ENCODE measurements at places on chromosomes 3 and 15.

- DNase-seq: no peak
Measured at GRCh38 chr3:38247366-38248035, 18.1 kb upstream of the SLC22A13 start.

- peak; percentile 91 for DNase-seq
Measured at GRCh38 chr15:39623529-39623931, 42.7 kb downstream of the THBS1 start.

DNA sequence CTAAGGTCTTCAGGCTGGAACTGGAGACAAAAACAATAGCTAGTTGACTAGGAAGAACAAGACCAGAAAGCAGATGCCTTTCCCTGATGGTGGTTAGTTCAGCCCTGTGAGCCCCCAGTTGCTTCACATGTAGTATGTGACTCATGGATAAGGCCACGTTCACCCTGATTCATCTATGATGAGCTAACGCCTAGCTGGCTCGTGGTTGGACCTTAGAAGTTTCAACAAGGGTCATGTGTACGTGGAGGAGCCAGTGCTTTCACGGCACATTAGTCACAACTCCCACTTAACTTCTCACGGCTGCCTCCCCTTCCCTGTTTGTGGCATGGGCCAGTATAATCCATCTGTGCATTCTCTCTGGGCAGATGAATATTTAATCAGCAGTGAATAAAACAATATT, 20.6 kb downstream of the COL8A1 start:
- DNase-seq: no peak

GRCh38 chr3:71563827-71564226, 19.7 kb downstream of the FOXP1 start:
- no peak for DNase-seq

DNA sequence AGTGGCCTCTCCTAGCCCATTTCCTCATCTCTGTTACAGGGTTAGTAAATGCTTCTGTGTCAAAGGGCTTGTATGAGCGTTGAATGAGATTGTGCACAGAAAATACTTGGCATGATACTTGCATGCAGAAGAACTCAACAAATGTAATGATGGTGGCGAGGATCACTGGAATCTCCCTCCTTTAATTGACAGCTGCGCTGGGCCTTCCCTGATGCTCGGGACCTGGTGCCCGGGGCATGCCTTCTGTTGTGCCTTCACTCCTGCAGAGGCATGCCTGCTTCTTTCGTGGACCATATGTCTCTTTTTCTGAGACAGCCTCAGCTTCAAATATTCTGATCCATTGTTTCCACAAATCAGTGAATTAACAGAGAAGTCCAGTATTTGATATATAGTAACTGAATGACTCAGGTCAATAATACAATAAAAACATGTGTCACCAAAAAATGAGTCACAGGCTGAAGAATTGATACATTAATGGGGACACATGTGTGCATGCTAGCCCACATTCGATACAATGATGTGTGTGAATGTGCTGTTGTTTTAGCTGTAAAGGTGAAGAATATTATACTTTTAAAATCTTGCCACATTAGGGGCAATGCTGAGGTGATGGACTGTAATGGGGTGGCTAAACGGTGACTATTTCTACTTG, 243.3 kb upstream of the TBL1XR1 start:
- no peak for DNase-seq

DNA sequence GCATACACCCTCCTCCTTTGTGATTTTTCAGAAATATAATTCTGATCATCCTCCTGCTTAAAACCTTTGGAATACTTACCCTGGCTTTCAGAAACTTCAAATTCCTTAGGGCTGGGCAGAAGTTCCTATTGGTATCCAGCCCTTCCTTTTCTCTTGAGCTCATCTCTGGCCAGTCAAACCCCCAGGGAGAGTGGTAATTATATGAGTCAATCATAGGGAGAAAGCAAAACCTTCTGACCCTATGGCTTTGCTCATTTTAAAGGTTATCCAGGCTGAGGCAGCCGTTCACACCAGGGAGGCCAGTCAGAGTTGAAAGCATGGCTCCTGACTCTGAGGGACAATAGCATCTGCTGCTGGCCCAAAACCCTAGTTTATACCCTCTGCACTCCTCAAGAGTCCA, 23.9 kb upstream of the CTNNB1 start:
- DNase-seq: no peak

DNA sequence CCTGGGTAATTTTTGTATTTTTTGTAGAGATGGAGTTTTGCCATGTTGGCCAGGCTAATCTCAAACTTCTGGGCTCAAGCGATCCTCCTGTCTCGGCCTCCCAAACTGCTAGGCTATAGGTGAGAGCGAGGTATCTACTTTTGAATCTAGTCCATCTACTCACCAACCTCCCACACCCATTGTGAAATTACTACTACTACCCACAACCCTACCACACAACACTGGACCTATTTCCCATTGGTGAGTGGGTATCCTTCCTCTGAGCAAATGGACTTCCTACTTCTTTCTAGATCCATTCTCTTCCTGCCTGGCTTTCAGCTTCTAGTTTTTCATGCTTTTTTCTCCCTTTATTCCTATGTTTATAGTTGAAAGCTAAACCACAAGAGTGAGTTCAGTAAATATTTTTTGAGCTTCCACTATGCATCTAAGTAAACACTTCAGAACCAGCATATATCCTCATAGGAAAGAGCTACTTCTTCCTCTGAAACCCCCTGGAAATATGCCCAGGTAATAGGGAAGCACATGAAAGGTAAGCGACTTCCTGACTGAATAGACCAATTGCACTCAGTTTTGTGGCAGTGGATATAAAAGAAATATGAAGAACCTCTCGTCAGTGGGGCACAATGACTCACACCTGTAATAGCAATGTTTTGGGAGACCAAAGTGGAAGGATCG, 39.1 kb downstream of the MYO1E start:
- DNase-seq: no peak

- no peak for DNase-seq
Measured at GRCh38 chr3:99023590-99024192, 122.2 kb upstream of the DCBLD2 start.

GRCh38 chr3:117439812-117440211, 730.2 kb downstream of the TUSC7 start:
- no peak for DNase-seq

DNA sequence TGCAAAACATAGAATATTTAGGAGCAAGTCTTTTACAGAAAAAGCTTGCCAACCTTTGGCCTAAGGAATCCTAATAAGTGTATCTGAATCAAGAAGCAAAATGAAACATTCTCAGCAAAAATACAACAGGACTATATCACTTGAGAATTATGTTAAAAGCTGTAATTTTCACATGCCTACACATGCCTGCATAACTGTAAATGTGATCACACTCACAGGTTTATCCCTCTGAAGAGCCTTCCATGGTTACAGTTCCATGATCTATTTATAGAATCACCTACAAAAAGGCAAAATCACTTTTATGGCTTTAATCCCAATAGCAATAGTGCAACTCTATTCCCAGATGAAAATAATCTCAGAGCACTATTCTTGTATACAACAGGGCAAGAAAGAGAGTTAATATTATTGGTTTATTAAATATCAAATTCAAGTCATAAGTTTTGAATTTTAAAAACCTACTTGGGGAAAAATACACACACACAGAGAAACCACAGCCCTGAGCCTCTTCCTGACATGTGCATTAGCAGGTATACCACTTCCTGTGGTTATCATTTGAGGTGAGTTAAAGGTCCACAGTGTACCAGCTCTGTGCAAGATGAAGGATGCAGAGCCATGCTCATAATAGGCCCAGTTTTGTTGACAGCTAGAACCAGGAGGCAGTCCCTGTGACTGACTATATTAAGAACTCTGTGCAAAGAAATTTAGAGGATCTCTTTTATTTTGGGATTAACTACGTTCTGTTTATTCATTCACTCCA, 252.5 kb upstream of the TGFBR2 start:
- peak; percentile 53 for DNase-seq

DNA sequence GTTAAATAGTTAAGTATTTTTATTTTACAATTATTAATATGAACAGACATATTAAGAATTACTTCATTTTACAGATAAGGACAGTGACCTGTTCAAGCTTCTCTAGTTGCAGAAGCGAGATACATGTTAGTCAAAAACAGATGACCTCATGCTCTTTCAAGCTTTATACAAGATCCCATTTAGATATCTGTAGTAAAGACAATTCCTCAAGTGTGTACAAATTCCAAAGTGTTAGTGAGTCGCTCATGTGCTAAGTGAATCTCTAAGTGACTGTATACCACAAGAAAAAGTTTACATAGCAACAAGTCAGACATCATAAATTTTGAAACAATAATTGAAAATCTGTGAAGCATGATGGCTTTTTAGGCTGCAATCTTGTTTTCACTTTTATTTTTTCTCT, 293.8 kb downstream of the ROBO1 start:
- no peak for DNase-seq

- peak; percentile 57 for DNase-seq
Measured at GRCh38 chr3:152183473-152183872, 85.3 kb upstream of the MBNL1 start.

- DNase-seq: no peak
Measured at GRCh38 chr15:100306098-100306497, 35.7 kb downstream of the ADAMTS17 start.

- no peak for DNase-seq
Measured at GRCh38 chr3:47635536-47635935, 56.9 kb upstream of the CSPG5 start.

DNA sequence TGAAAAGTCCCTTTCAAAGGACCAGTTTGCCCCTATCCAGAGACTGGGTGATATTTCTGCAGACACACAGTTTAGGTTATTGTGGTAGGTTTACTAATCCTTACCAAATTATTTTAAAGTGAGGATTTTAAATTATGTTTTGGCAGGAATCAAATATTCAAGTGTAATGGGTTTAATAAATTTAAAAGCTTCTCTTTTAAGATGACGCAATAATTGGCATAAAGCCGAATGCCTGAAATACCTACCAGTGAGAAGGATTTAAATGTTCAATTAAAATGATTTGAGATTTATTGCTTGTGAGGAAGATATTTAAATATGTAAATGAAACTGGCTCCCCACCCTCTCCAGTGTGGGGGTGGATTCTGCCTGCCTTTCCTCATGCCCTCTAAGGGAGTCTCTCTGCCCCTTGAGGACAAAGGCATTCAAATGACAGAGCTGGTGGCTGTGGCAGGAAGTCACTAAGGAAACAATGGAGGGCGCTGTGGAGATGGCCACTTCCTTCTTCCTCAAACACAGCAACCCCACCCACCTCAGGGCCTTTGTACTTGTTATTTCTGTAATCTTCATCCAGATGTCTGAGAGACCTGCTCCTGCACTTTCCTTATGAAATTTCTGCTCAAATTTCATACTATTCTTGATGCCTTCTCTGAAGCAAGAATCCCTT, 131.7 kb downstream of the TNIK start:
- peak; percentile 76 for DNase-seq

DNA sequence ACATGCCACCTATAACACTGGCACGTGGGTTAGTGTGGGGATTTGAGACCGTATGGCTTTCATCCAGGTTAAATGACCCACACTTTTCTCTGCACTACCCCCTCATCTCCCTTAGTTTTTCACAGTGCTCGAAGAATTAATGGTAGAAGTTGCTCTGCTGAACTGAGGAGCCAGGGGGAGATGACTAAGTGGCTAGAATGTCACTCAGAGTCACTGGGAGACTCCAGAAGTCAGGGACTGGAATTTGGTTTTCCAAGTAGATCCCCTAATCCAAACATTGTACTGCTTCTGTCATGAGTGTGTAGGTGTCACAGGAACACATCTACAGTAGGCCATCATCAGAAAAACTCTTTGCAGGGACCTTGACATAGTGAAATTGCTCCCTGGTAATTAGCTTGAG, 181.0 kb upstream of the RASGRP1 start:
- DNase-seq: no peak

GRCh38 chr3:23809840-23810342, 4.1 kb downstream of the UBE2E1 start:
- DNase-seq: no peak

DNA sequence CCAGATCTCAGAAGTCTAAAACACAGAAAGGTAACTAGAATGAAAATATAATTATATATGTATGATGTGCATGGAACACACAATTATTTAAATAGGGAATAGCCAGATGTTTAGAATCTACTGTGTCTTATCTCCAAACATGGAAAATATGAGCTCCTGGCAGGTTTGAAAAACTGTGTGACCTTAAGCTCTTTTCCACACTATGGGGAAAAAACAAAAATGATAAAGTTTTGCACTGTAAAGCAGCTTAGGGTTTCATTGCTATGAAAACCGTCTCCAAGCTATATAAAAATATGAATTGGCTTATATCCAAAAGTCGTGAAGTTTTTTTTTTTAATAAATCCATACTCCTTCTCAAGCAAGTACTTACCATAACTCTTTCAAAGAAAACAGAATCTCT, 159.8 kb downstream of the ERC2 start:
- DNase-seq: no peak

DNA sequence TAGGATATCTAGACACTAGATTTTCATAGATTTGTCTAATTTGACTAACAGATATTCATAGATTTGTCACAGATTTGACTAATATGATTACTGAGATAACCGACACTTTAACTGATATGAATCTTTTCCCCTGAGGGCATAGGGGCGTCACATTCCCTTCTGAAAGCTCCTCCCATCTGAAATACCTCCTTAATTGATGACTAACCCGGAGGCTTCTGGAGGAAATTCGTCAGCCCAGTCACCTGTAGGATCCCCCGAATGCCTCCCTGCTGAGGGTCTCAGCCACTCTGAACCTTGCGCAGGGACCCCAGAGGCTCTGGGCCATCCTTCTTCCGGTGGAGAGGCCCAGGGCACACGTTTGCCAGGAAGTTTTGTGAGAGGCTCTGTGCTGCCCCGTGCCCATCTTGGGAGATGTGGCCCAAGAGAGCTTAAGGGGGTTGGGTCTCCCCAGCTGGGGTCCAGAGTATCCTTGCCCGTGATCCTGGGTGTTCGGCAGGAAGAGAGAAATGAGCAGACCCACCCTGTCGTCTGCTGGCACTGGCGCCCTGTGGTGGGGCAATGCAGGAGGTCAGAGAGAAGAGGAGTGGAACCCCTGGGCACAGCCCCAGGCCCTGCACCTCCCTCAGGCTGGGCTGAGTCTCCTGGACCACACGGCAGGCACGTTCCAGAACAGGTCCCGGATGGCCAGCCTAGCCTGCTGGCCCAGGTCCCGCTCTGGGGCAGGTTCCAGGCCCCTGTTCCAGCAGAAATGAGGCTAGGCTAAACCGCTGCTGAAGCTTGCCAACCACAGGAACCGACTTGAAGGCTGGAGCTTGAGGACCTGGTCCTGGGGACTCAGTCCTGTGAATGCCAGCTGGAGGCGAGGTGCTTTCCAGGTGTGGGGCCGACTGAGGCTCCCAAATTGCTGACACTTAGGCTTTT, 1.7 kb downstream of the PLA2G4D start:
- no peak for DNase-seq

GRCh38 chr15:67068710-67069400, 3.5 kb downstream of the SMAD3 start:
- DNase-seq: no peak

- DNase-seq: no peak
Measured at GRCh38 chr15:80331886-80332406, 72.2 kb upstream of the ARNT2 start.

GRCh38 chr15:39078026-39078425, 502.9 kb upstream of the THBS1 start:
- DNase-seq: no peak

GRCh38 chr15:74826921-74827320, 494 bp downstream of the CPLX3 start:
- DNase-seq: no peak

- DNase-seq: no peak
Measured at GRCh38 chr3:153760948-153761347, 360.2 kb upstream of the ARHGEF26 start.

GRCh38 chr3:168624892-168625448, 529.2 kb upstream of the GOLIM4 start:
- DNase-seq: no peak

All from CD8-positive, alpha-beta T cell (primary cell).